ENCODE measurements at places on chromosomes 12 and 14.
A peak's percentile ranks its signal among the peaks of the same experiment; 100 is the strongest.

DNA sequence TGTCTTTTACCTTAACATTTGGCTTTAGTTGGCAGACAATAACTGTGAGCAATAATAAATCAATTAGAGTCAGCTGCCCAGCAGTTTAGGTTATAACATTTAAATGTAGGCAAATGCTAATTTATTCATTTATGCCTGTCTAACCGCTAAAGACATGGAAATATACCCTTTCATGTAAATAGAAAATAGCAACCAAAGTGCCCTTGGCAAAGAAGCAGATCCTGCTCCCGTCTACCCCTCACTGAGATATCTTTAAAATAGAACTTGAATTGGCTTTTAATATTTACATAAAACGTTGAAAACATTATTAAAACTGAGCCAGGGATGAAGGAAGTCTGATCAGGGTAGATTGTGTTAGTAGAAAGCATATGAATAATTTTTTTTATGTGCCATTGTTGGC, 67.3 kb downstream of the ATP23 start:
- H3K36me3 ChIP-seq: no peaks in the 10 kb centered on the region
- DNase-seq: no peak
- H3K4me1 ChIP-seq: peaks cover 7% of the 10 kb centered on the region
- no peak overlapping the region for H3K27ac ChIP-seq
- no peaks in the 10 kb centered on the region for H3K27me3 ChIP-seq

- peak overlapping the region; percentile 80 for H3K4me3 ChIP-seq
- DNase-seq: no peak
- peaks cover 27% of the 10 kb centered on the region for H3K36me3 ChIP-seq
- peaks cover 51% of the 10 kb centered on the region for H3K4me1 ChIP-seq
- peak overlapping the region; percentile 99 for H3K27ac ChIP-seq
- H3K27me3 ChIP-seq: no peaks in the 10 kb centered on the region
Measured at GRCh38 chr12:53501615-53502181, 615 bp downstream of the TARBP2 start.

GRCh38 chr12:70268972-70269371, 25.7 kb downstream of the CNOT2 start:
- no peak overlapping the region for H3K4me3 ChIP-seq
- H3K27me3 ChIP-seq: no peaks in the 10 kb centered on the region
- no peak for DNase-seq
- peaks cover 56% of the 10 kb centered on the region for H3K4me1 ChIP-seq

- H3K4me3 ChIP-seq: peak overlapping the region; percentile 95
- DNase-seq: no peak
- H3K27ac ChIP-seq: peak overlapping the region; percentile 100
- H3K27me3 ChIP-seq: no peaks in the 10 kb centered on the region
- H3K4me1 ChIP-seq: peaks cover 64% of the 10 kb centered on the region
- peaks cover 34% of the 10 kb centered on the region for H3K36me3 ChIP-seq
Measured at GRCh38 chr14:31205681-31206535, 1.7 kb downstream of the HECTD1 start.

DNA sequence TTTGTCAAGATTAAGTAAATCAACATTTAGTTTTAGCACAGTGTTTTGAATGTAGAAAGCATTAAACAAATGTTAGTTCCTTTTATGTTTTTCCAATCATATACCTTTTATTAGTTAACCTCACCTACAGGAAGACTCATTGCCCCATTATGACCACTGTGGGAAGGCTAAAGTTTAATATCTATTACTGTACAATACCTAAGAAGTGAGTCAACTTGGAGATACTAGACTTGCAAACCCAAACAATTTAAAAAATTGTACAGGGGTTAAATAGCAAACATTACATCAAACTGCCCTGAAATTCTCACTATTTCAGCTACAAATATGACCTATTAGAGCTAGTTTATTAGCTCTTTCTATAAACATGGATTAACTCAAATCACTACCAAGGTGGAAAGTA, 8.6 kb upstream of the G2E3 start:
- H3K4me3 ChIP-seq: no peak overlapping the region
- no peak overlapping the region for H3K27ac ChIP-seq
- H3K4me1 ChIP-seq: no peaks in the 10 kb centered on the region
- no peaks in the 10 kb centered on the region for H3K36me3 ChIP-seq
- H3K27me3 ChIP-seq: peaks cover 27% of the 10 kb centered on the region
- no peak for DNase-seq

GRCh38 chr12:25692115-25693035, 139.3 kb upstream of the LMNTD1 start:
- no peaks in the 10 kb centered on the region for H3K4me1 ChIP-seq
- no peaks in the 10 kb centered on the region for H3K36me3 ChIP-seq
- no peak overlapping the region for H3K4me3 ChIP-seq
- no peaks in the 10 kb centered on the region for H3K27me3 ChIP-seq
- H3K27ac ChIP-seq: peak overlapping the region; percentile 25
- DNase-seq: no peak

- peaks cover 25% of the 10 kb centered on the region for H3K4me1 ChIP-seq
- no peaks in the 10 kb centered on the region for H3K27me3 ChIP-seq
- H3K36me3 ChIP-seq: peaks cover 90% of the 10 kb centered on the region
- no peak overlapping the region for H3K4me3 ChIP-seq
- no peak for DNase-seq
Measured at GRCh38 chr12:64747695-64748094, 11.5 kb downstream of the GNS start.

GRCh38 chr14:28987516-28987915, 220.9 kb downstream of the FOXG1 start:
- no peaks in the 10 kb centered on the region for H3K27me3 ChIP-seq
- DNase-seq: no peak
- no peak overlapping the region for H3K4me3 ChIP-seq
- no peak overlapping the region for H3K27ac ChIP-seq
- no peaks in the 10 kb centered on the region for H3K36me3 ChIP-seq

DNA sequence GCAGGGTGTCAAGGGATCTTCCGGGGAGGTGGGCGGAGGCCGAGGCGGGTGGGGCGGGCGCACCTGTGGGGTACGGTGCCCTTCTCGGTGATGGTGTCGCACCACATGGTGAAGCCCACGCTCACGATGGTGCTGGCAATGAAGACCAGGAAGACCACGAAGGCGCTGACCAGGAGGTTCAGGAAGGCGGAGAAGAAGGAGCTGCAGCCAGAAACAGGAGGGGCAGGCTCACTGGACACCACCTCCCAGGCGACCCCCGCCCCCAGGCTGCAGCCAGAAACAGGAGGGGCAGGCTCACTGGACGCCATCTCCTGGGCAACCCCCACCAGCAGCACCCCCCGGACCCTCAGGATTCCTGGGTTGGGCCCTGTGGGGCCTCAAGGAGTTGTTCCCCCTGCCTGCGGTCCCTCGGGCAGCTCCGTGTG, 7.6 kb downstream of the TMEM179 start:
- H3K4me1 ChIP-seq: peaks cover 26% of the 10 kb centered on the region
- peaks cover 78% of the 10 kb centered on the region for H3K27me3 ChIP-seq
- no peak overlapping the region for H3K27ac ChIP-seq
- no peaks in the 10 kb centered on the region for H3K36me3 ChIP-seq
- DNase-seq: peak; percentile 13
- H3K4me3 ChIP-seq: no peak overlapping the region

DNA sequence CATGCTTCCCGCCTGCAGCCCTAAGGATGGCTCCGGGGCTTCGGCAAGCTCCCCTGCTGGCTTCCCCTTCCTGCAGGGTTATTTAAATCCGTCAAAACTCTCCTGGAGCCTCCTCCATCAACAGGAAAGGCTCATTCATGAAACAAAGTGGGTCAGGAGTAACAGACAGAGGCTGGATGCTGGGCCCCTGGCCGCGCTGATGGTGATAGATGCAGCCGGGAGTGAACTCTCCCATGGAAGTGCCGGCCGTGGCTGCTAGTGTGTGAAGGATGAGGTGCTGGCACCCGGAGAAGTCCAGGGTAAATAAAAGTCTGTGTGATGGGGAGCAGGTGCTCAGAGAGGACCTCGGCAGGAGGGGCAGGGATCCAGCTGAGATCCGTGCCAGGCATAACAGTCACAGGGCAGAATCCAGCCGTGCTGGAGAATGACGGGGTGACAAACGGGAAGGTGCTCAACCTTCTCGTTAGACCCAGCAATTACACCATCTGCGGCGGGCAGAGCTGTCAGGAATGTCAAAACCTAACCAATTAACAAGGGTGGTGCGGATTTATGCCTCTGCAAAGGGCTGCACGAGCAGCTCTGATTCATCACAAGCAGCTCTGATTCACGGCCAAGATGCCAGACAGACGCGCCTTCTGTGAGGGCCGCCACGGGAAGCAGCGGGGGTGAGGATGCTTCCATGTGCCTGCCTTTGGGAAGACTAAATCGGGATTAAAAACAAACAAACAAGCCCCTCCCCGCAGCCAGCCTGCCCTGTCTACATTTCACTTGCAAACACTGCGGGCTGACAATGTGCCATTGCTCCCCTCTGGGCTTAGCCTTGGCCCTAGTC, 55.6 kb downstream of the SYNE3 start:
- H3K27me3 ChIP-seq: no peaks in the 10 kb centered on the region
- peaks cover 48% of the 10 kb centered on the region for H3K4me1 ChIP-seq
- H3K4me3 ChIP-seq: no peak overlapping the region
- H3K27ac ChIP-seq: no peak overlapping the region
- H3K36me3 ChIP-seq: peaks cover 13% of the 10 kb centered on the region
- no peak for DNase-seq

- no peak for DNase-seq
- no peaks in the 10 kb centered on the region for H3K4me1 ChIP-seq
- H3K27ac ChIP-seq: no peak overlapping the region
Measured at GRCh38 chr12:99063182-99063581, 418.1 kb downstream of the APAF1 start.

- DNase-seq: no peak
- H3K27me3 ChIP-seq: no peaks in the 10 kb centered on the region
- no peak overlapping the region for H3K27ac ChIP-seq
- peaks cover 10% of the 10 kb centered on the region for H3K4me1 ChIP-seq
- no peaks in the 10 kb centered on the region for H3K36me3 ChIP-seq
Measured at GRCh38 chr12:89506050-89506449, 18.5 kb downstream of the GALNT4 start.

DNA sequence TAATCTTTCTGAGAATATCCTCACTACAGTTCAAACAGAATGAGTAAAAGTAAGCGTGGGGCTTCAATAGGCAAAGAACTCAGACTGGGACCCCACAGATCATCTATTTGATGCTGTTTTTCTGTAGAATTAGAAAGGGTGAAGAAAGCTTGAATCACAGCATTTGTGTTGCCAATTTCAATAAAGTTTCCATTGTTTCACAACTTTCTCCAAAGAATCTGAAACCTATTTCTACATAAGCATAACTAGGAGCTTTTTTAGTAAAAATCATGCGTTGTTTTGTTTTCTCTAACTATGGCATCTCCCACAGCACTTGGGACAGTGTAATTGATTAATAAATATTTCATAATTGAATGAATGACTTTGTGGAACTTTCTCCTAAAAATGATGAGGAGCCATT, 16.7 kb upstream of the NEDD1 start:
- no peak overlapping the region for H3K4me3 ChIP-seq
- H3K4me1 ChIP-seq: peaks cover 5% of the 10 kb centered on the region
- H3K27ac ChIP-seq: no peak overlapping the region
- H3K36me3 ChIP-seq: no peaks in the 10 kb centered on the region

DNA sequence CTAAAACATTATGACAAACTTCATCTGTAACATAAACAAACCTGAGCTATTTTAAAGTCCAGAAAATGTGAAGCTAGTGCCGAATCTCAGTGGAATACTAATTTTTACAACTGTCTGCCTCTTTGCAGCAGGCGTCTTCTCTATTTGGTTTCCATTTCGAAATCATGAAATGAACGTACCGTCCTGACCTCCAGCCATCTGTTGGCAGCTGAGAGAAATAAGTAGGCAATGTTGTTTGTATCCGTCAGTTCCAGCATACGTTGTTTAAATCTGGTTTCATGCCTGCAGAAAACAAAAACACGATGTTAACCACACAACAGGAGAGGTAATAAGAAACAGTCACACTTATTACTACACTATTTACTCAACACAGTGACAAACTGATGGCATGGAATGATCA, 54.3 kb upstream of the KCNJ8 start:
- peaks cover 15% of the 10 kb centered on the region for H3K36me3 ChIP-seq
- H3K4me3 ChIP-seq: no peak overlapping the region
- H3K27me3 ChIP-seq: no peaks in the 10 kb centered on the region
- peak overlapping the region; percentile 68 for H3K27ac ChIP-seq

DNA sequence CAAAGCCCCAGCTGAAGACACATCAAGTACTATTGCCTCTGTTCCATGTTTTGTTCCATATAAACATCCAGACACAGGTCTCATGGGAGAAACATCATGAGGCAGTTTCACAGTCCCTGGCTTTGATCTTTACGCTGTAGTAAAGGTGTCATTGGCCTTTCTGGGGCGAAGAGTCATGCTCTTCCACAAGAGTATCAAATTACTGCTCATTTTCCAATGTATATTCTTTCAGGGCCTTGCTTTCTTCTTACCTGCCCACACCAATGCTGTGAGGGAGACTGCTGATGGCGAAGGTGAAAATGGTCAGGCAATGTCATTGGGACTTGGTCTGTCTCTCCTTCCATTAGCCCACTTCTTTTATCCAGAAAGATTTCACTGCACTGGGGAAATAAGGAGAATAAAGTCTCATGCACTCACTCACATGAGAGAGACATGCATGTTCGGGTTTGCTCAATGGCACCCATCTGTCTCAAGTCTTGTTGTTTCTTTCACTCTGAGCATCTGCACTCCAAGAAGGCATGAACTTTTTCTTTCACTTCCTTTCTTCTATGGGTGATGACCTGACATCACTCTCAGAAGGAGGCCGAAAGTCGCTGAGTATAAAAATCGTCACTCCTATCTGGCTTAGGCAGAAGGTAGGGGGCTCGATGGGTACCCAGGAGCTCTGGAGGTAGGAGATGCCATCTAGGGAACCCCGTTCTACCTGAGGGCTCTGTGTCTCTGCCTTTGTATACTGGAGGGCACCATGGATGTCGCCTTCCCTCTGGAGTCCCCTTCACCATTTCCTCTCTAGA, 1.3 kb upstream of the JDP2 start:
- peak overlapping the region; percentile 96 for H3K27ac ChIP-seq
- H3K4me3 ChIP-seq: peak overlapping the region; percentile 84
- H3K4me1 ChIP-seq: peaks cover 72% of the 10 kb centered on the region
- no peaks in the 10 kb centered on the region for H3K36me3 ChIP-seq
- H3K27me3 ChIP-seq: no peaks in the 10 kb centered on the region

DNA sequence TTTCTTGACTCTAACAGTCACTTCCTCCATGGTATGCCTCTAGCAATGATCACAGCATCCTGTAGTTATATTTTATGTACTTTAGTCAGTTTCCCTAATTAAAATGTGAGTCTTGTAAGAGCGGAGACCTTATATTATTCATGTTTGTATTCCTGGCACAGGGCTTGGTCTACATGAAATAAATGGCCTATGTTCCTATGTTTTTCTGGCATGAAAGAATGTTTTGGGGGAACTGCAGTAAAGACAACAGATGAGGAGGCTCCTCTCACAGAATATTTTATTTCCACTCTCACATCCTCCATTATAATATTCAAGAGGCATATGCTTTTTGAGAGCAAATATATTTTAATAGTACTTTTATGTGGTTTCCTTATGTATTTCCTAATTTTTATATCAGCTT, 429.8 kb upstream of the PDE3A start:
- no peak for DNase-seq
- no peak overlapping the region for H3K4me3 ChIP-seq
- H3K27ac ChIP-seq: no peak overlapping the region
- no peaks in the 10 kb centered on the region for H3K36me3 ChIP-seq
- H3K27me3 ChIP-seq: no peaks in the 10 kb centered on the region
